ENCODE measurements at places on chromosomes 6 and 20. TPM values are rescaled to one million over a fixed set of nuclear protein-coding genes. Genes with fewer than 3 reads are reported as not detected.

DNA sequence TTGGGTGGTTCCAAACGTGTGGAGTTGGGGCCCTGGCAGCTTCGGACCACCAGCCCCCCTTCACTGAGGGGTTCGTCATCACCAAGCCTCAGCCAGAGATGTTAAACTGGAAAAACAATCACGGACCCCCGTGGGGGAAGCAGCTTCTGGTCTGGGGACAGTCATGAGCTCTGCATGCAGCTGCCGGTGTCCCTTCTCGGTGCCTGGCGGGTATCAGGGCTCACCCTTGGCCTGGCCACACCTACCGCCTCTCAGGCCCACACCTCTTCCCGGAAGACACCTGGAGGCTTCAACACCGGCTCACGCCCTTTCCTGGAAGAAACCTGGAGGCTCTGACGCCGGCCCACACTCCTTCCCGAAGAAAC lies 77.8 kb upstream of the BHLHE23 start:
- no peak for DNase-seq

The CHD6 gene
- total RNA-seq: 19.1 TPM

The NKX2-2 gene
- total RNA-seq: 4.4 TPM

- no peak for DNase-seq
These were observed 558.5 kb downstream of the CD83 start for GRCh38 chr6:14676064-14676463.

The ARFGEF3 gene
- 3.5 TPM for total RNA-seq

DNA sequence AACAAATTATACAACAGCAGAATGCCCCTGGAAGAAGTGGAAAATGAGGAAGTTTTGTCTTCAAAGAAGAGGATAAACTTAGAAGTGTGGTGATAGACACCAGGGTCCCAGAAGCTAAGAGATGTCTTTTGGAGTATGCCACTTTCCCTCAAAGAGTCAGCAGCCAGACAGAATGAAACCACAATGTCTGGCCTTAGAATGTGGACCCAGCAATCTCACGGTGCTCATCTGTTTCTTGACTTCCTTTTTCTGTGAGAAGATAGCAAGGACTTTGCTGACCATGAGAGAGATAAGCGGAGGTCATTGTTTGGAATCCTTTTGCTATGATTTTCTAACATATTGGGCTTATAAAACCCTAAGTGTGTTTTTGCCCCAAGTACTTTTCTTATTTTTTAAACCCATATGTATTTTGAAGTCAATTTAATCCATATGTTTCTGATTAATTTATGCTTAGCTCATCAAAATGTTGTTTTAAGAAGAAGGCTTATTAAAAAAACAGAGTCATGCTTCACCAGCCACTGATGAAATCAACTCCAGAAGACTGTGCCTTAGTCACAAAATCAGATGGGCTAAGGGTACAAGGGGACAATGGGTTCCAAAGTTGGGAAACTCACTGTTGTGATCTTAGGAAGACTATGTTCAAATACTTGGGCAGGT lies 451.2 kb upstream of the JAG1 start:
- DNase-seq: no peak

GRCh38 chr20:44309763-44310663 lies 989 bp downstream of the FITM2 start:
- DNase-seq: peak; percentile 28

Measured in A172 (cell line).